AG08396 (cell line): ENCODE measurements at places on chromosomes 3 and 15.
A peak's percentile ranks its signal among the peaks of the same experiment; 100 is the strongest.

DNA sequence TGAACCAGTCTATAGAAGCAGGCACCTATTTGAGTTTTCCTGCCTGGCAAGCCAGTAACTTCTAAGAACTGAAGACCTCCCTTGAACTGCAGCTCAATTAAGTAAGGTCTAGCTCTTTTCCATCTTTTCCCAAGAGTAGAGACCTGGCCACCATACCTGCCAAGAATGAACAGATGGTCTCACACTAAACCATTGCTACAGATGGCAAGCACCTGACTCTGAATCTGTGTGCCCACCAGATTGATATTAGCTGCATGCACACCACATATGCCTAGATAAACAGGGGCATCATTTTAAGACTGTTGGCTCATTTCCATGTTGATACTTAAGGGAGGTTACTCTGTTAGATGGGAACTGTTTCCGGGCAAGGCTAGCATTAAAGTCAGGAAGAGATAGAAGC lies 34.8 kb upstream of the GSK3B start:
- DNase-seq, result no peak

GRCh38 chr15:39629371-39629770 lies 48.5 kb downstream of the THBS1 start:
- no peak for DNase-seq

GRCh38 chr3:195574497-195575304 lies 9.0 kb downstream of the APOD start:
- no peak for DNase-seq

DNA sequence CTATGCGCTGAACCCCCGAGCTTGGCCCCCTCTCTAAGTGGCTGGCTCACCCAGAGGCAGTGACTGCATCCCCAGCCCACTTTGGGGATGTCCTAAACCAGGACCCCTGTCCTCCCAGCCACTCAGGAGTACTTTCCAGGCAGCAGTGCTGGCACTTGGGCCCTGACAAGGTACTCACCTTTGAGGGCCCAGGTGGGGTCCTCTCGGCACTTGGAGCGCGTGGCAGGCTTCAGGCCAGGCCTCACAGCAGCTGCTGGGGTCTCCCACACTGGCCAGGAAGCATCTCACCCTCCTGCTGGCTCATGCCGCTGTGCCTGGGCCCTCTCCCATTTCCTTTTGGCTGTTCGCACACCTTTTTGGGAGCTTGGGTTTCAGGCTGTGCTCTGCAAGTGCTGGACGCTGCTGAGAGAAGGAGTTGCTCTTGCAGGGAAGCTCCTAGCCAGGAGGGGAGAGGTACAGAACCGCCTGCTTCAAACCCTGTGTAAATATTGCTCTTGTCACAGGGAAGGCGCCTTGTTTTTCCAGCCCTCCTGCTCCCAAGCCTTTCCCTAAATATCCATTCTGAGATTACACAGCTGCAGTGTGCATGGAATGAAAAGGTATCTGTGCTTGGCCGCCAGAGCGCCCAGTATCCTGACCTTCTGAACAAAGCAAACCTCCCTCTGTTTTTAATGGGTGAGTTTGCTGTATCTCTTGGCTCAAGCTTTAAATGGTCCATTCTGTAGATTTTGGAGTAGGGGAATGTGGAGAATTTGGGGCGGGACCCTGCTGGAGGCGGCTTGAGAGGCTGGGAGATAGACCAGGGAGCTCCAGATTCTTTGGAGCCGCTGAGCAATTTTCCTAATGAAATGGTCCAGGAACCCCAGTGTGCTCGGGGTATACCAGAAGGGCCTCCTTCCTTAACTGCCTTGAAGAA lies 45.6 kb downstream of the DNASE1L3 start:
- no peak for DNase-seq

GRCh38 chr3:126451511-126451910 lies 24.2 kb downstream of the ZXDC start:
- DNase-seq, result no peak

DNA sequence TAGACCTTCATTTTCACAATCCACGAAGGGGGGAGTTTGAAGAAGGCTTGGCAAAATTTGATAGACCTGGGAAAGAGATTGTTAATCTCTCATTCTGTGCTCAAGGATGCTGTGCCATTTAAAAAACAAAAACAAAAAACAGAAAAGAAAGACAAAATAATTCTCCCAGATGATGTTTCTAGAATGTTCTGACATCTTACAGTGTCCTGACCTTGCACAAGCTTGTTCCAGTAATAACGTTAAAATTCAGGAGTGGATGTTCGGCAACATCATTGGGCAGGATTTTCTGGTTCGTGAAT lies 79.9 kb downstream of the SMAD3 start:
- no peak for DNase-seq

DNA sequence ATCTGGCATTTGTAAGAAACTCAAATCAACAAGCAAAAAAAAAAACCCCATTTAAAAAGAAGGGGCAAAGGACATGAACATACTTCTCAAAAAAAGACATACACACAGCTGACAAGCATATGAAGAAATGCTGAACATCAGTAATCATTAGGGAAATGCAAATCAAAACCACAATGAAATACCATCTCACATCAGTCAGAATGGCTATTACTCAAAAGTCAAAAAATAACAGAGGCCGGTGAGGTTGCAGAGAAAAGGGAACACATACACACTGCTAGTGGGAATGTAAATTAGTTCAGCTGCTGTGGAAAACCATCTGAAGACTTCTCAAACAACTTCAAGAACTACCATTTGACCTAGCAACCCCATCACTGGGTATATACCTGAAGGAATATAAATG lies 199.4 kb upstream of the THBS1 start:
- no peak for DNase-seq

DNA sequence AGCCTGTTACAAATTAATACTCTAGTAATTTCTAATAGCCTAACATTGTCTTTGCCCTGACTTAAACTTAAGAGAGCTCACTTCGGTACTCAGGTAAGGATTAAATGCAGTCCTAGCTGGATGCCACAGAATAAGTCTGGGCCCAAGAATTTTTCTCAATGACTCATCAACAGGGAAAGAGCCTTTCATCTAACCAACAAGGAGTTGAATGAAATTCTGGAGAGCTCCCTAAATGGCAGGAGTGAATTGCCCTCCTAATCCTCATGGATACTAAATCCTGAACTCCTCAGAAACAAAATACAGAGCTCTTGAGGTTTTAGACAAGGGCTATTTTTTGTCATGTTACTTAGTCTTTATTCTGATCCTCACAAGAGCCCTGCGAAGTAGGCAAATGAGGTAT lies 159.5 kb downstream of the PLCH1 start:
- no peak for DNase-seq

GRCh38 chr3:8170971-8171508 lies 330.6 kb upstream of the LMCD1 start:
- no peak for DNase-seq

- no peak for DNase-seq
These were observed 92.0 kb downstream of the FBN1 start for GRCh38 chr15:48553559-48553958.

DNA sequence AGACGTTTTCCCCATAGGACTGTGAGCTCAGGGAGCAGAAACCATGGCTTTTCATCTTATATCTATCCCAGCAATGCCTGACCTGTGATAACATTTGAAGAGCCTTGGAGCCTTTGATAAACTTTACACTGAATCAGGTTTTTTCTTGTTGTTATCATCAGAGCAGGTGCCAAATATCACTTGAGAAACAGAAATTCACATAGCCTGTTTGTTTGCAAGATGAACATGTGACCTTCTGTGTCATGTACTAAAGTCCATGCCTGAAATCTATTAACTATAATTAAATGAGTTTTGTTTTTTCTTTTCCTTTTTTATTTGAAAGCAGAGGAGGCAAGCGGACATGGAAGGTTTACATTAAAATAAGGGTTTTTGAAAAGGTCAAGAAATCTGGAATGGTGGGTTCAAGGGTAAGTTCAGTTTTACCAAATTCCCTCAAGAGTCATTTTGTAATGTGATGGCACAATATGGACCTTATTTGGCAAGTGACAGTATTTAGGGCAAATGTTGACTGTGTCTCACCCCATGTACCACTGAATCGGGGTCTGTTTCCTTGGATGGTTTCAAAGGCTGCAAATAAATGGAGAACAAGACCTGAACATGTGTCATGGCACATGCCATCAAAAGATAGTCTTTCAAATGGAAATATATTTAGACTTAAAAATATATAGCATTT lies 90.7 kb downstream of the NEK10 start:
- no peak for DNase-seq

GRCh38 chr15:72078887-72079286 lies 39.1 kb downstream of the MYO9A start:
- DNase-seq, result no peak

GRCh38 chr3:11612515-11613188 lies 31.1 kb downstream of the VGLL4 start:
- DNase-seq, result no peak

DNA sequence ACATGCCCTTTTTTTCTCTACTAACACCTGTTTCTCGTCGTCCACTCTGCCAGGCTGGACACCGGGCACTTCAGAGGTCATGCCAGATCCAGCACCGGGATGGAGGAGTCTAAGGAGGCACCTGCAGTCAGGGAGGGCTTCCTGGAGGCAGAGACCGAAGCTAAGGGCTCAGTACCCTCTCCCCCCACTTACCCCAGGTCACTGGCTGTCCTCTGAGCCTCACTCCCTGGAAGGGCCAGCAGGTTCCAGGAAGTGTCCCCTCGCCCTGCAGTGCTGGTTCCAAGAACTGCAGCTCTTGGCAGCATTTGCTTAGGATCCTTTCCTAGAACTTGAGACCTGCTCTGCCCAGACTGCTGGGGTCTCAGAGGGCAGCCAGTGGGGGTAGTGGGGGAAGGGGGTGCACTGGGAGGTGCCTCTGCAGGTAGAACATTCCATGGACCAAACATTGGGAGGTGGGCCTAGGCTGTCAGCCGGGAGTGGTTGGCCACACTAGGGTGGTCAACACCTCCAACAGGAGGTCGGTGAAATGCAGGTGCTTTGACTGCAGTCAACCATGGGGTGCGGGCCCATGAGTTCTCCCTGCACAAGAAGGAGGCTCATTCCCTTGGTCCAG lies 11.3 kb downstream of the CISH start:
- DNase-seq, result no peak

DNA sequence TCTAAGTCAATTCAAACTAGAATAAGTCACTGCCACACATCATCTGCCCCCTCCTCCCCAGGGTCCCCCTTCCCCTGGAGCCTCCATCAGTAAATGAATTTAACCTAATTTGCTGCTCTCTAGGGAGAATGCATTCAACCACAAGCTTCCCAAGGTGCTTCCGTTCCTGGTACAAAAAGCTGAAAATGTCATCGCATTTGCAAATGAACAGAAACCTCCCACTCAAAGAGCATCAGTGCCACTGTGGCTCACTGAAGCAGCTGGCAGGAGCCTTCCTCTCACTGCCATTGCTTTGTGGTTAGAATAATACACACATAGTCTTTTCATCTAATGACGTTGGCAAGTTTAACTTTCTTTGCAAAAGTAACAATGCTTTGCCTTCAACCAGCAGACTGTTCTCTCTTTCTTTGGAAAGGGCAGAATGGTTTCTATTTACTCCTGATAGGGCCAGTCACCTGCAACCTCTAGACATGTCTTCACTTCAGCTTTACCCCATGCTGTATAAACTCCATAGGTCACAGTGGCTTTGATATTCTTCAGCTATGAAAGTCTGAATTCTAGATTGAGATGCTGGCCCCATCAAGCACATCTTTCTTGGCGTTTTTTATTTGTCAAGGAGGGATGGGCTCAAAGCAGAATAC lies 238.1 kb downstream of the CPNE4 start:
- no peak for DNase-seq

- DNase-seq, result no peak
These were observed 122.2 kb upstream of the TP63 start for GRCh38 chr3:189508784-189509501.

GRCh38 chr3:87260270-87260669 lies 16.1 kb downstream of the POU1F1 start:
- DNase-seq, result peak; percentile 23

DNA sequence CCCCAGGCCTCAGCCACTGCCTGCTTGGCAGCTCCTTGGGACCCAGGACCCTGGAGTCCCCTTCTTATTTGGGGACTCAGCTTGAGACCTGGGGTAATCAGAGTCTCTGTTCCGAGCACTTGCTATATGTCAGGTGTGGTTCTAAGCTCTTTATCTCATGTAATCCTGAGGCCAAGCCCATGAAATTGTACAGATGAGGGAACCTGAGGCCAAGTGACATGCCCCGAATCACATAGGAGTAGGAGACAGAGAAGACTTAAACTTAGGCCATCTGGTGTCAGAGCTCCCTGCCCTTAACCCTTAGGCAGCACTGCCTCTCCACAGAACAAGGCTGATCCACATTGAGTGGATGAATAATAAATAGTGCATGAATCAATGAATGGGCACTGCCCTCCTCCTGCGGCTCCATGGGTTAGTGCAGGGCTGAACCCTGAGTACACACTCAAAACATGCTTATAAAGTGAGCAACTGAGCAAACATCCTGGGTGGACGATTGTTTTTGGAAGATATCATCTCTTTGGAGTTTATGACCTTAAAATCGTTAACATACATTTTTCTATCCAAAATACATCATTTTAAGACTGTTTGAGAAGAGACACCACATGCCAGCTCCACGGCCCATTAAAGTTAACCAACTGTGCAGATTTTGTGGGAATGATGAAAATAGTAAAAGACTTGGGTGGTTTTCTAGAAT lies 33.2 kb upstream of the IQSEC1 start:
- no peak for DNase-seq

GRCh38 chr3:138509586-138509985 lies 75.2 kb downstream of the ESYT3 start:
- no peak for DNase-seq

- no peak for DNase-seq
These were observed 25.0 kb upstream of the VPS39 start for GRCh38 chr15:42233107-42233506.

DNA sequence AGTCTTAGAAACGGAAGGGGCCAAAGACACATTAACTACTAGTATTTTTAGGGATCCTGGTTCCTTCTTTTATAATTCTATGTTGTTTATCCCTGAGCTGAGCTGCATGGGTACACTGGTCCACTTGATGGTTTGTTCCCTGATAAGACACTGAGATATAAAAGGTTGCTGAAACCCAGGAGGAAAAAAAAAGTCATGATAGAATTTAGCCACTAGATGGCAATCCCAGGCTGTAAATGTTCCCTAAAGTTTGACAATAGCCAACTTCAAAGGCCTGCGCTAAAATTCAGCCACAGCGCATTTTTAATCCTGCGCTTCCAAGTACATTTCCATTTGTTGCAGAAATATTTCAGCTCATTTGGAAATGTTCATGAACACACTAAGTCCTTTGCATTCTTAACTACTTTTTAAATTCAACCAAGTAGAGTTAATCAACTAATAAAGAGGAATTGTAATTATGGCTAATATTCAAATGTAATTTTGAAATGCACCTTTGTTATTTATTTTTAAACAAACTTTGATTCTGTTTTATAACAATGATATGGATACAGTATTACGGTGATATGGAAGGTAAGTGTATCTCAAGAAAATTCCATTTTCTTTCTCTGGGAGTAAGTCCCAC lies 249.3 kb upstream of the FEZF2 start:
- DNase-seq, result peak; percentile 41
